ENCODE measurements at places on chromosomes 5 and 9. TPM values are rescaled to one million over a fixed set of nuclear protein-coding genes. Genes with fewer than 3 reads are reported as not detected.

DNA sequence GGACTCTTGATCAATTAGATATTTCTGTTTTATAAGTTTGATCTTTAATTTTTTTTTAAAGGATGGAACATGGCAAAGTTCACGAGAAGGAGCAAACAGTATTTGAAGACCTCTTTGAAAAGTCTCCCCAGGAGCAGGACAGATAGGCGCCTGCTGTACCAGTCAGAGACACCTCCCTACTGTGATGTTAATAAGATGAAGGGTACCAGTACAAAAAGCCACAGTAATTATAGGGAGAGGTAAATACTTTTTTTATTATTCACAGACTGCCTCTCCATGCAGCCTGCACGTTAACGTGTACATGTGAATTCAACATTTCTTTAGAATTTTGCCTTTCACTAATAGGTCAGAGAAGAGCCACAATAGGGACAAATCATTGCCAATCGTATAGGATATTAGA lies 146.5 kb upstream of the CDH6 start:
- no peak for DNase-seq

- DNase-seq = no peak
Measured at GRCh38 chr5:138962614-138963370, 87.7 kb upstream of the LRRTM2 start.

The LCN15 gene
- 0.07 TPM for polyA plus RNA-seq

The PTPRD gene
- 0.36 TPM for polyA plus RNA-seq

The MYOZ3 gene
- polyA plus RNA-seq = 0.09 TPM

- no peak for DNase-seq
Measured at GRCh38 chr9:136148766-136149165, 30.1 kb upstream of the TMEM250 start.

DNA sequence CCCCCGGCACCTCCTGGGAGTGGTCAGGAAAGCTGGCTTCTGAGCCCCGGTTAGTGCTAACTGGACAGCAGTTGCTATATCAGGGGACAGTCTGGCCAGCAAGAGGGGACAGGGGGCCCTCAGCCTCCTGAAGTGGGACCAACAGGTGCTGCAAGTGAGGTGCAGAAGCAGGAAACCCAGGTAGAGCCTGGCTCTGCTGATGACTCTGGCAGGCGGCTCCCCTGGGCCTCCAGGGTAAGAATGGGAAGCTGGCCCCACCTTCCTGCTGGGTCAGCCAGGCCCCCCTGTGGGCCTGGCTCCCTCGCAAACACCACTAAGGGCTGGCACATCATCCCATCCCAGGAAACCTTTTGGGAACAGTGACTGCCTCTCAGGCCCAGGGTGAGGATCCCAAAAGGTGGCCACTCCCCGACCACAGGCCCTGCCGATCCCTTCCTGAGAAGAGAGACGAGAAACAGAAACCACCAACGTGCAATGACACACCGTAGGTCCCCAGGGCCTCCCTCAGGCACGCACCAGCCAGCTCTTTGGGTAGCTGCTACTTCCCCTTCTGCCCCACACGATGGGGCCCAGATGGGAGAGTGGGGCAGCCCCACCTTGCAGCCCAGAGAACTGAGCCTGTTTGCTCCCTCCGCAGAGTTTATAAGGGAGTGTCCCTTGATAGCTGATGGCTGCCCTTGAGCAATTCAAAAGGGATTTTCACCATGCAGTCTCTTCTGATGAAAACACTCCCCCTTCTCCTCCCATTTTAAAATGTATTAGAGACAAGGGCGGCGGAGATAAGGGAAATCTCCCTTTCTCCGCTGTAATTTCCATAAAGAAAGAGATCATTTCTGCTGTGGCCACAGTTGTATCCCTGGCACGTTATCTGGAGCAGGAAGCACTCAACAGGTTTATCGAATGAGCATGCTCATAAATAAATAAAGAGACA lies 76.8 kb downstream of the STK10 start:
- DNase-seq = no peak

GRCh38 chr5:108634617-108635288 lies 112.9 kb upstream of the FER start:
- no peak for DNase-seq

DNA sequence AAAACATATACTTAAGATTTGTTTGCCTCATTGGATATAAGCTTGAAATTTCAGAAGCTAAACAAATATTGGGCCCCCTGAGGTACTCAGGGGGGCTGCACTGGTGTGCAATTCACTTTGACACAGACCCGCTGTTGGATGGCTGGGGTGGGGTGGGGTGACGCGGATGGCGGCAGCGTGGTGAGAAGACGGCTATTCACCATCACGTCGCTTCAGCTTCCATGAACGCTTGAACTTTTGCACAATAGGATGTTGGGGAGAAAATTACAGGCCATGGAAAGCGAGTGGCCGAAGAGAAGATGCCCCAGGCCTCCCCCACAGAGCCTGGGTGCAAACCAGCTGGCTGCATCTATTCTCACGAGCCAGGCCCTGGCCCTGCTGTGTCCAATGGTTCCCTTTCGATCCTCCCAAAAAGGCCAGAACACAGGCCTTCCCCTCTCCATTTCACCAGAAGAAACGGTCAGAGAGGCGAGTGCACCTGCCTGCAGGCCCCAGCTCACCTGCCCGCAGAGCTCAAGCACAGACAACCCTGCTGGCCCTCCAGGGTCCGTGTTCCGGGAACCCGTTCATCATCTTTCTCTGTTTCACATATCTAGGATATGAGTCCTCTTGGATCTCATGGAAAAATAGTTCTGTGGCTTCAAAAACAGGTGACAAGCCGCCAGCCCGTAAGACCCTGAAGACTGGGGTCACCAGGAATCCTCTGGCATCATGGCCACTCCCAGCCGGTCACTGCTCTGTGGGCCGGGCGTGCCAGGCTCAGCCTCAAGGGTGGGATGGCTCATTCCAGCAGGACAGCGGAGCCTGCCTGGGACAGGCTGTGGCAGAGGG lies 46.8 kb upstream of the SARDH start:
- no peak for DNase-seq

All from A549 (cell line).